ENCODE measurements at places on chromosomes 7 and 10.

DNA sequence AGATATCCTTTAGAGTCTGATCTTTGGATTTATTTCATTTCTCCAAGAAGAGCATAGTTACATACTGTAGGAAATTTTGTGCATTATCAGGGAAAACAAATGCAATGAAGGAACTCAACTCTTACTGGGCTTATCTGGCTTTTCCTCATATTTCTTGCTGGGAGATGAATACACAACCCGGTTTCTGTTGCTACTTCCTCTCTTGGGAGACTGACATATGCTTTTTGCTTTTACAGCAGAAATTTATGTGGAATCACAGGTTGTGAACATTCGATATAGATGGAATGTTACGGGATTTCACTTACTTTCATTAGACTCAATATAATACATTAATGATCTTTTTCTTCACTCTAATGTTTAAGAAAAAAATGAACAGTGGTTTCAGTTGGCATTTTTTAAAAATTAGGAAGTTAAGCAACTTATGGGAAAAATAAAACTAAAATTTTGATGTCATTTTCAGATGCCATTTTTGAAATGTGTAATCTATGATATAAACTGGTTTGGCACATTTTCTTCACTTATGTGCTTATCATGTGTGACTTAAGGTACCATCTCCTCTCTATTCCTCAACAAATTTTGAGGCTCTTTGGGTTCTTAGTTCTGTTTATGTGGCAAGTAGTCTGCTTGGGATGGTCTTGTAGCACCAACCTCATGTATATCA lies 7.1 kb downstream of the SND1 start:
- DNase-seq: no peak

GRCh38 chr10:79044036-79044632 lies 24.6 kb upstream of the ZMIZ1 start:
- no peak for DNase-seq

DNA sequence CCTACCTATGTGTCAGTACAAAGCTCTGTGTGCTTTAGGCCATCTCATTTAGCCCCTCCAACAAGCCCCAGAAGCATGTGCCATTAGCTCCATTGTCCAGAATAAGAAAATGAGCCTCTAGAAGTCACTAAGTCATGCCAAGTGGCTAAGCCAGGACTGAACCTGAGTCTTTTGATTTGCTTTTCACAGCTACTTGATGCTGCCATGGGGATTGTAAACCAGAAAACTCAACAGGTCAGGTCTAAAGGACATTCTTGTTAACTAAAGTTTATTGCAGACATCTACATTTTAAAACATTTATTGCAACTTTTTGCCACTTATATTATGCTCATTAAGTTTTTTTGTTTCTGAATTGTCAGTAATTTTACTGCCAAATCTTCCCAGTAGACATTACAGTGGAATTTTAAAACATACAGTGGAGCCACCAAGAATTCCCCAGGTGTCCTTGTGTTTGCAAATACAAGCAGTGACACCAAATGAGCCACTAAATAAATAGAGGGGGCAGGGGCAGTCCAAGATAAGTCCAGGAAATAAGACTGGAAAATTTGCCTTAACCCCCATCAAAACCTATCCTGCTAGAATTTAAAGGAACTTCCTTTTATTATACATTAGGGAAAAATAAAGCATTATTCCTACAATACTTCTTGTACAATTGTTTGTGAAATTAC lies 115.9 kb downstream of the RAPGEF5 start:
- DNase-seq: no peak

DNA sequence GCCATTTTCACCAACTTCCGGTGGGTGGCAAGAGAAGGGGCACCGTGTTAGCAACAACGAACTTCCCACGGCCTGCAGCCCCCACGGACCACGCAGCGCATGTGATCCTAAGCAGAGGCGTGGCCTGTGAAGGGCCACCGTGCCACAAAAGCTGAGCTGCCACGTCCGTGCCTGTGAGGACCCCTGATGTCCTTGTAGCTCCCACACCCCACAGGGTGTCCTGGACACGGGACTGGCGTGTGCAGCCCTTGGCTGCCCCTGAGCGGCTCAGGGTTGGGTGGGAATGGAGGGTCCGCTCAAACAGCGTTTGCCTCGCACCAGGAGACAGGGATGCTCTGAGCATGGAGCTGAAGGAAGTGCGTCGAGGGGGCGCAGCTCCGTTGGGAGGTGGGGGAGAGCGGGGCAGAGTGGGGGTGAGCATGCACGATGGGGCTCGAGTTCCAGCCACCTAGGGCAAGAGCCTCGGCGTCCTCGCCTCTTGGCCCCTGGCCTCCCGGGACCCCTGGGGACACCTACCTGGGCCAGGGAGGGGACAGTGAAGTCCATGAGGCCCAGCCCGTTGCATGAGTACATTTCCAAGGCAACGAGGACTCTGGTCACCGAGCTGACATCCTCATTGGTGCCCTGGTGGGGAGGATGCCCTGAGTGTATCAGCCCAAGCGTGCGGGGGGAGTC lies 33.6 kb downstream of the CFAP46 start:
- no peak for DNase-seq

GRCh38 chr10:63247771-63248170 lies 114.6 kb downstream of the NRBF2 start:
- DNase-seq: no peak

GRCh38 chr10:8396675-8397074 lies 342.2 kb downstream of the GATA3 start:
- DNase-seq: no peak

- DNase-seq: no peak
Observed at GRCh38 chr10:76509446-76509845, 1078.0 kb downstream of the LRMDA start.

DNA sequence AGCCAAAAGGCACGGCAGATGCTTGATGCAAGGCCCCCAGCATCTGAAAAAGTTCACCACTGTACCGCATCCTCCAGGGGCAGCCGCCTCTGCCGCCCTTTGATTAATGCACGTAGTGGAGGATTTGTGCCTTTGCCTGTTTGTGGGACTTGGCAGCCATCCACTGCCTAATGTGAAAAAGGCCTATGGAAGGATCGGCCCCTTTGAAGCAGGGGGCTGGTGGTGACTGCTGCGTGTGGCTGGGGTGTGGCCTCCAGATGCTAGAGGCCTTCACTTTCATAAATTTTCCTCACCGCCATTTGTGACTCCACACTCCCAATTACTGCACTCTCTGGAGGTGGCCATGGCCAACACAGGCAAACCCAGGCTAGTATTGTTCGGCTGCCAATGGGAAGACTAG lies 226.0 kb downstream of the BMPER start:
- no peak for DNase-seq

DNA sequence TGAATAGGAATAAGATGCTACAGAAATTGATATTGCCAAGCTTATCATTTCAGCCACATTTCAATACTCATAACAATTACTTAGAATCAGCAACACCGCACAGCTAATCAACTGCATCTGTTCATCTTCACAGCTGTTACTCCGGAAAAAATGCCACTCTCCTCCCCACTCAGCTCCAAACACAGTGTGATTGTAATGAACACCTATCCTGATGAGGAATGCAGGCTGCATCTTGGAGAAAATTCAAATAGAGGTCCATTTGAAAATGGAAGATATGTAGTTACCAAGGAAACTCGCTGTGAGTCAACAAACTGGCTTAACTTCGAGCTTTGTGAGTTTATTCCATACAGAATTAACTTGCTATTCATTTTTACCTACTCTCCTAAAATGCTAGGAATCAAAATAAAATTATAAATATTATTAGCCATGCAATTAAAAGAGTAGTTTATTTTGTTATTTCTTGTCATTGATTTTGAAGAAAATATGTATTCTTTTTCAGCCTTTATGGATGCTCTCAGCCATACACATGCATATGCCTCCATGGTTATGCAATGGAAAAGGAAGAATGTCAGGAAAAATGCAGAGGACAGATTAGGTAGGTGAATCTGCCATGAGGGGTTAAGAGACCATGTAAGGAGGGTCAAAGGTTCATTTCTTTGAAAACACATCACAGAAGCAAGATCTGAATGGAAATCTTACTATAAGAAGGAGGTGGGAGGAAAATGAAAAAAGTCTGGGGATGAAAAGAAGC lies 267.2 kb downstream of the POM121L12 start:
- DNase-seq: no peak

- DNase-seq: no peak
Observed at GRCh38 chr10:91344117-91344856, 65.9 kb upstream of the HECTD2 start.

DNA sequence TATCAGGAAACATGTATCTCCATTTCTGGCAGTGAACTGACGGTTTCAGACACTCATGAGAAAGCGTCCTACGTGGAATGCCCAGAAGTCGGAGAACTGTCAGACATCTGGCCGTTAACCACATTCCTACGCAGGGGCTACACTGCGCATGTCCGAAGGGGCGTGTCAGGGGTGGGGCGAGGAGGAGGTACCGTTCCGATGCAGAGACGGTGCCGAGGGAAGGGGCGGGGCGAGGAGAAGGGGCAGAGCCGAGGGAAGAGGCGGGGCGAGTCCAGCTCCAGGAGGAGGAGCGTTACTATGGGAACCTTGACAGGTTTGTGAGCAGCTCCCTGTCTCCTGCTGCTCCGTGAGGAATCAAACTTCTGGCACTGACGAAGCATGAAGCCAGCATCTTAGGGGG lies 366.9 kb upstream of the NUPR2 start:
- no peak for DNase-seq

DNA sequence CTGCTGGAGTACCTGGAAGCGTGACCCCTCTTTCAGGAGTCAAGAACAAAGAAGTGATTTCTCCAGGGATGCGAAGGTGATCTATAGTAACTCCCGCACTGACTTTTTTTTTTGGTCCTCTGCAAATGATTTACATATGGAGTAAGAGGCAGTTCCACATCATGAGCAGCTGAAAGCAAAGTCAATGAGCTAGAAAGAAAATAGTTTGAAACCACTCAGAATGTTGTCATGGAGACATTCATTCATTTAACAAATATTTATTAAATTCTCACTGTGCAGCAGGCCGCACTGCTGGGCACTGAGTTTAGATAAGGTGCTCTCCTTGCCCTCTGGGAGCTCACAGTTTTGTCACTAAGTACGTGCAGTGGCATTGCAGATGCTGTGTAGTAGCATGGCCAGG lies 206.7 kb downstream of the CAMK1D start:
- no peak for DNase-seq

DNA sequence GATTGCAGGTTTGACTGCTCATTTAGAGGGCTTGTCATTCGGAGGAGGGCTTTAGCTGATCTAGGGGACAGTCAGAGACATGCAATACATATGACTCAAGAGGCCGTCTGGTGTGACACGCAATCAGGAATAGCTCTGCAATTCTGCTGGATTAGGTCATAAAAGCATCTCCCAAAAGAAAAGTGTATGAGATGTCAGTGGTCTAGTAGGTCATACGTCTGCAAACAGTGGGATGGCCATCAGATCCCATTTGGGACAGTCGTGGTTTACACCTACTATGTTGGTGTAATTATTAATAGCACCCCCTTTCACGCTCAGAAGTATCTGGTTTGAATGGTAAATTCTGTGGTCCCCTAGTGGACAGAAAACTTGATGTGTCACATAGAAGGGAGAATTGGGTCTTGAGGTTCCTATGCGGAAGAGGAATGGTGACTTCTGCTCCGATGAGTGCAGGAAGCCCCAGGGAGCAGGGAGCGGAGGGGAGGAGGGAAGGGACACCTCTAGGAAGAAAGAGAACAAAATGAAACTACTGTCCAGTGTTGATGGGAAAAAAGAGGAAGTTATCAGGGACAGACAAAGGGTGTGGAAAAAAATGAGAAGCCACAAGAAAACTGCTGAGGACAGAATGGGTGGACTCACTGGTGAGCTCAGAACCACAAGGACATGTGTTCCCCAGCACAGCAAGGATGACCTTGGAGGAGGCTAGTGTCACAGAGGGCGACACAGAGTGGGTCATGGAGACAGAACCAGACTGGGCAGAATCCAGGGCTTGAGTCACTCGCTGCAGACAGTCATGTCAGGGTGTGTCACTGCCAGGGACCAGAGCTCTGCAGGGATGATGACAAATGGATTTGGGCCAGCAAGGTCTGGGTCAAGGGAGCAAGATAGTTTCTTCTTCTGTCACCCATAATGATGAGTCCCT lies 59.9 kb downstream of the MAP3K8 start:
- DNase-seq: no peak

DNA sequence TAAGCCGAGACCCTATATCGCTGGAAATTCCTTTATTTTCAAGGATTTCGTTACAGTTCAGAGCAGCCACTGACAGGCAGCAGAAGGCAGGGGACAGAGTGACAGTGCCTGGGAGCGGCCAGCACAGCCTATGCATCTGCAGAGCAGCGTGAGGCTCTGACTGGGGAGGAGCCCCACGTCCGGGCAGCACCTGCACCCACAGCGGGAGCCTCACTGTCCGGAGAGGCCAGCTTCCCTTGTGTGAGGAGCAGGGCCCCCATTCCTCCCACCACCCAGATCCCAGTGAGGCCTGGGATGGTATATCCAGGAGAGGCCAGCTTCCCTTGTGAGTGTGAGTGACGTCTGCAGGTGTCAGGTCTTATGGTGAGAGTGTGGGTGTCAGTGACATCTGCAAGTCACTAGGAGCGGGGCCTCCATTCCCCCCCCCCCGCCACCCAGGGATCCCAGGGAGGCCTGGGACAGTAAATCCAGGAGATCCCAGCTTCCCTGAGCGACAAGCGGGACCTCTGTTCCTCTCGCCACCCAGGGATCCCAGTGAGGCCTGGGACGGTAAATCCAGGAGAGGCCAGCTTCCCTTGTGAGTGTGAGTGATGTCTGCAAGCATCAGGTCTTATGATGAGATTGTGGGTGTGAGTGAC lies 259.1 kb downstream of the PTPRN2 start:
- DNase-seq: no peak

DNA sequence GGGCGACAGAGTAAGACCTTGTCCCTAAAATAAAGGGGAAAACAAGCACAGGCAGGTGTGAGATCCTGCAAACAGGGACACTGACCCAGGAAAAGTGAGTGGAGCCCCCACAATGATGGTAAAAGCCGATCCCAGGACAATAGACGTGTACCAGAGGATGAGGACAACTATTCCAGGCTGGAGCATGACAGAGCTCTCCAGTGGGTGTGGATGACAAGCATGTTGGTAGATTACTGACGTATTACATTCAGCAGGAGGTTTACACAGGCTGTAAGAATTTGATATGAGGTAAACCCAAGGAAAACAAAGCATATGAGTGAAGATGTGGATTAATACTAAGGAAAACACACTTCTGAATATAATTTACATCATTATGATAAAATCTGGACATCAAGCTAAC lies 27.8 kb upstream of the SMURF1 start:
- DNase-seq: no peak

GRCh38 chr7:143484119-143484518 lies 6.4 kb downstream of the TAS2R41 start:
- no peak for DNase-seq

DNA sequence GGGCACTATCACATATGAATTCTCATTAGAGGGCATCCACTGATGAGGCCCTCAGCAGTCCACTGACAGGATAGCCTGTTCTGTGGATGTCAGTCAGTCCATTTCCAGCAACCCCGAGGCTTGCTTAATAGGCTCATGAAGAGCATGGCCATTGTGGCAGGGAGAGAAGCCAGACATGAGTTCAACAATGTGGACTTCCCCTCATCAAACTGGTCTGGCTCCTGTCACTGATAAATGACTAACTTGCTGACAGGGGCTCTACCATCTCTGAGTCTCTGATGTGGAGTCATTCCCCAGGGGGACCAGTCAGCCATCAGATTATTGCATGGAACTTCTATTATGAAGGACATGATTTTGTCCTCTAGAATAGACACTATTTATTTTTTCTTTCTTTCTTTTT lies 19.8 kb upstream of the TRIL start:
- no peak for DNase-seq
